Immature natural killer cell (primary cell): ENCODE measurements at places on chromosomes 7 and 10. TPM values are rescaled to one million over a fixed set of nuclear protein-coding genes. Genes with fewer than 3 reads are reported as not detected.

Gene LIPK
- not detected for polyA plus RNA-seq

Gene AKR1C8
- not detected for polyA plus RNA-seq

Gene EZH2
- 9.5 TPM for polyA plus RNA-seq

Gene HOGA1
- not detected for polyA plus RNA-seq

Gene EFCAB10
- polyA plus RNA-seq, result not detected

Gene LRRTM3
- polyA plus RNA-seq, result not detected

Gene OPALIN
- not detected for polyA plus RNA-seq

Gene NEBL
- not detected for polyA plus RNA-seq

Gene PLEKHS1
- not detected for polyA plus RNA-seq

Gene CTAGE6
- not detected for polyA plus RNA-seq

Gene CDNF
- not detected for polyA plus RNA-seq

Gene OPN1SW
- not detected for polyA plus RNA-seq

Gene AMZ1
- polyA plus RNA-seq, result not detected

Gene FBXL13
- polyA plus RNA-seq, result 0.07 TPM

Gene ABCC2
- polyA plus RNA-seq, result 0.48 TPM

Gene RARRES2
- polyA plus RNA-seq, result not detected

Gene PRTFDC1
- 0.40 TPM for polyA plus RNA-seq

Gene SRRT
- polyA plus RNA-seq, result 73.4 TPM

Gene TMEM236
- polyA plus RNA-seq, result not detected

Gene DLD
- 52.2 TPM for polyA plus RNA-seq
